ENCODE measurements at places on chromosomes 2 and 18.

GRCh38 chr2:1553671-1554295 lies 140.5 kb downstream of the TPO start:
- no peak for DNase-seq

GRCh38 chr18:63271881-63272299 lies 47.7 kb downstream of the BCL2 start:
- no peak for DNase-seq

DNA sequence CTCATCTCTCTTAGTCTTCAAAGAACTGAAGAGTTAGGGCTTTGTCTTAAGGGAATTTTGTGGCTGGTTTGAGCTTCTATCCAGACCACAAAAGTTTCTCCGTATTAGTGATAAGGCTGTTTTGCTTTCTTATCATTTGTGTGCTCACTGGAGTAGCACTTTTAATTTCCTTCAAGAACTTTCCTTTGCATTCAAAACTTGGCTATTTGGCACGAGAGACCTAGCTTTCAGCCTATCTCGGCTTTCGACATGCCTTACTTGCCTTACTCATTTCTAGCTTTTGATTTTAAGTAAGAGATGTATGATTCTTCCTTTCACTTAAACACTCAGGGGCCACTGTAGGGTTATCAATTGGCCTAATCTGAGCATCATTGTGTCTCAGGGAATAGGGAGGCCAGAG lies 29.9 kb downstream of the HDHD2 start:
- no peak for DNase-seq

DNA sequence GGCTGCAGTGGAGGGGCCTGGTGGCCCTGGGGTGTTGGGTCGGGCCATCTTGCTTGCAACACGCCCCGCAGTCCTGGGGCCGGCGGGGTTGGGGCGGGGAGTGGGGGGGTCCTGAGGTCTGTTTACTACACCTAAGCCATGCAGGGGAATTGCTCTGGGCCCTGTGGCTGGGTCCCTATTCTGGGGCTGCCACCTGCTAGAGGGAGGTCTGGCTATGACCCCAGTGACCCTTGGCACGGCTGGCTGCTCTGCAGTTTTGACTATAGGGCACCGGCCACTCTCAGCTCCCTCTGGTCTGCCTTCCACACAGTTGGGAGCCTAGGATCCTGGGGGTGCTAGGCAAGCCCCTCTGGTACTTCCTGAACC lies 170.6 kb upstream of the GLI2 start:
- no peak for DNase-seq

- no peak for DNase-seq
Observed at GRCh38 chr2:145635706-145636427, 1115.9 kb upstream of the ZEB2 start.

Data from COLO829 (cell line).